ENCODE measurements at places on chromosomes 5 and 9.

- no peak for DNase-seq
These were observed 118.2 kb downstream of the HSD17B3 start for GRCh38 chr9:96183751-96184150.

DNA sequence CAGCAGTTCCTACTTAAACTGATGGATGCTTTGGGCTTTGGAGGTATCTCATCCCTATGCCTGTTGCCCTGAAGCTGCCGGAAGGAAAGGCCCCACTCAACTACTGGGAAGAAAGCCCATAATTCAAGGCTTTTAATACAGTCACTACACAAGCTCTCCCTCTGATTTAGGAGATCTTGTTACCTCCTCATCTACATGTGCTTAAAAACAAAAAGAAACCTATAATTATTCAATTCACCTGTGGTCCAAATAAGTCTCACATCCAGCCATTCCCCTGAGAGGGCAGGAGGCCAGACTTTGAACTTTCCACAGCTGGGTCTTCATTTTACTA is 715 bp upstream of the LEAP2 start:
- DNase-seq, result no peak

DNA sequence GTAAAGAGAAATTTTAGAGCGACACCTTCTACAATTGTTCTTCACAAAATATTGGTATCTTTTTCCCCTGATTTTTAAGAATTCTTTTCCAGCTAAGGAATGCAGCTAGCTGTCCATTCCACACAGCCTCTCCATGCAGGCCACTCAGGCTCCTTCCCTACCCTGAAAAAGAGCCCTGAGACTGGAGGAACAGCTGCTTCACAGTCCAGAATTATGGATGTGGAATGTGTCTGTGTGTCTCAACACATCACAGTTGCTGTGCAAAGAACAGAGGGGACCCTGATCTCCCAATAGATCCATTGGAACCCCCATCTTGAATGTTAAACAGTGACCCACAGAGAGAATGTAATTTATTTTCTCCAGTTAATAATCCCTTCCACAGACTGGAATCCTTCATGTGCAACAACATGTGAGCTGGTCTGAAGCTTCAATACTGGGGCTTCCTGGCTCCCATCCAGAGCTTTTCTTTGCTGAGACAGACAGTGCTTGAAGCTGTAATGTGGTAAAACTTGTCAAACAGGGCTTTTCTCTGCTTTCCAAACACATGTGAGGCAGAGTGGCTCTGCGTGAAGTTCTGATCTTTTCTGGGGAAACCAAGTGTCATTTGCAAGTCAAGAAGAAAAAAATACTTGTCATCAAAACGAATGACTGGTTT is 53.3 kb upstream of the SMC5 start:
- no peak for DNase-seq

GRCh38 chr9:120931231-120932085 is 4.9 kb upstream of the TRAF1 start:
- no peak for DNase-seq

- no peak for DNase-seq
These were observed 85.0 kb upstream of the TAF11L2 start for GRCh38 chr5:17412760-17413671.

DNA sequence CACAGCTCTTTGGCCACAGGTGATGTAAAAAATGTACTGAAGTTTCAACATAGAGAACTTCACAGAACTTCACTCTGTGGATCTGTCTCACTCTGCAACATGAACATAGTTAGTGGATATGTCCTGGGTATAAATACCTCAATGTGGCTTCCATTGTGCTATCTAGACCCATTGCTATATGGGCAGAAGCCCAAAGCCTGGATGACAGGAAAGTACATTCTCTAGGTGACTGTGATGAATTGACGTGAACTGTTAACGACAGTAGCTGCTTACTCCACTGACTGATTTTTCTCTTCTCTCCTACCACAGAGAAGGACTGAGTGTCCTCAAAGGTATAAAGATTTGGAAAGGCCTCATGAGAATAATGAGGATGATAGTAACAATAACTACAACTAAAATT is 270.1 kb upstream of the FTMT start:
- DNase-seq, result no peak

DNA sequence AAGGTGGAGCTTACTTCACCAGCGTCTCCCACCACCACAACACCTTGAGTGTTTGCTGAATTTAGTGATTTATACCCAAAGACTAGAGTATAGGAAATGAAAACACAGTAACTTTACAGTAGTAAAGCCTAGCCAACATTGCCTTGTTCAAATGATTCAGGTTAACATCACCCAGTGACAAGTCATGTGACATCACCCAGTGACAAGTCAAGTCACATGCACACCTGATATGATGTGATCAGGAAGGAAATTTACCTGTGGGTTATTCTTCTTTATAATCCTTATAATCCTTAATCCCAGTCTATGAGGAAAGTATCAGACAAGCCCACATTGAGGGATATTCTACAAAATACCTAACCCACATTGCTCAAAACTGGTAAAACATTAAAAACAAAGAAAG is 545.6 kb upstream of the MEF2C start:
- DNase-seq, result no peak

- DNase-seq, result no peak
These were observed 219.0 kb upstream of the PIK3R1 start for GRCh38 chr5:67996596-67996995.

- DNase-seq, result no peak
These were observed 95.2 kb downstream of the PLCXD3 start for GRCh38 chr5:41415242-41415641.

- DNase-seq, result no peak
These were observed 2.0 kb downstream of the C7 start for GRCh38 chr5:40911266-40911665.

DNA sequence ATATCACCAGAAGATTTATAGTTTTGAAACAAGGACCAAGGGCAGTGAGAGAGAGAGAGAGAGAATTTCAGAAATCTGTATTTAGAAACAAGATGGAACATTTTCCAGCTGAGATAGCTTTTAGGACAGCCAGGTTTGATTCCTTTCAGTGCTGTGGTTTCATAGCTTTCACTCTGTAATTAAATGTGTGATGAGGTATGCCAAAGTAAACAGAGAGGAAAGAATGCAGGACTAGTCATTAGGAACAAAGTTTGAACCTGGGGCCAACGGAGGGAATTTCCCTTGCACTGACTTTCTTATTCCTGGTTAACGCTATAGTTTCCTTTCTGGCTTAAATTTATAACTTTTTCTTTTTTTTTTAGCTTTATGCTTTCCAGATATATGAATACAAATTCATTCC is 10.0 kb upstream of the CCL28 start:
- DNase-seq, result no peak
